ENCODE measurements at places on chromosomes 12 and 14.

GRCh38 chr12:120012067-120012621 is 23.1 kb downstream of the BICDL1 start:
- DNase-seq = no peak

DNA sequence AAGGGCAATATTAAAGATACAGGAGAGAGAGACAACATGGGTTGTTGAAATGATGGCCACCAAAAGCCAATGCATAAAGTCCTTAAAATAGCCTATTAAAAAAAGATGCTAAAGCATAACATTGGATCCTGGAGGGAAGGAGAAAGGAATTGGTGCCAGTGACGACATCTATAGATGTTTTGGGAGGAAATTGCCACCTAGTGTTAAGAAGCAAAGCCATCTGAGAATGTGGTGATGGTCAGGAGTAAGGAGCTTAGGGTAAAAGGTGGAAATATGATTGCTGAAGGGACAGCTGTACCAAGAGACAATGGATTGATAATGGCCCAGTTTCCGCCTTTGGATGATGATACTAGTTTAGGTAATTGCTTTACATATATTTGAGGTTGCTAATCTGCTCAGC is 85.1 kb downstream of the TMEM30B start:
- no peak for DNase-seq

- DNase-seq = no peak
These were observed 55.6 kb downstream of the LGMN start for GRCh38 chr14:92692822-92693226.

GRCh38 chr14:74563586-74564159 is 48.4 kb downstream of the LTBP2 start:
- DNase-seq = no peak

GRCh38 chr12:102573237-102573636 is 92.9 kb upstream of the IGF1 start:
- no peak for DNase-seq

GRCh38 chr14:104530646-104531045 is 48.9 kb upstream of the C14orf180 start:
- no peak for DNase-seq

- no peak for DNase-seq
These were observed 169.7 kb downstream of the MYRFL start for GRCh38 chr12:69994724-69995173.
